T-helper 9 cell (primary cell): ENCODE measurements at places on chromosomes 3 and 15.

DNA sequence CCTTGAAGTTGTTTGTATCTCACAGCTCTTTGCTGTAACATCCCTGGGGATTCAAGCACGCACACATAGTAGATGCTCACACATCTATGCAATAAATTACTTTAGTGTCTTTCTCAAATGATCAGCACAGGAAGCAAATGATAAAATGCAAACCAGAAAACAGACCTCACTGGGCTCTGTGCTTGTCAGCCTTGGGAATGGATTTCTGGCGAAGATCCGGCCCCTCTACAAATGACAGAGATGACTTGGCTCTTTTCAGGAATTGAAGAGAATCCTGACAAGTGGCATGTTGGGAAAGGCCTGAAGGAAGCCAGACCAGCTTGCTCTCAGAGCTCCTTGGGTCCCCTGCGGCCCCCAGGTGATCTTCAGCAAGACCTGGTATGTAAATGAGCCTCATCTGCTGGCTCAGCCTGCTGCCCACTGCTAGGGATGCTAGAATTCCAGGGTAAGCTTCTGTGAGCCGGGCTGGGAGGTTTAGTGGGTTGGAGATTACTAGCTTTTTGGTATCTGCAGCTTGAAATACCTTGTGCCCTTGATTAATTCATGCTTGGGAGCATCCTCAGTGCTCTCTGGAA lies 54.1 kb downstream of the LPP start:
- DNase-seq, result no peak

DNA sequence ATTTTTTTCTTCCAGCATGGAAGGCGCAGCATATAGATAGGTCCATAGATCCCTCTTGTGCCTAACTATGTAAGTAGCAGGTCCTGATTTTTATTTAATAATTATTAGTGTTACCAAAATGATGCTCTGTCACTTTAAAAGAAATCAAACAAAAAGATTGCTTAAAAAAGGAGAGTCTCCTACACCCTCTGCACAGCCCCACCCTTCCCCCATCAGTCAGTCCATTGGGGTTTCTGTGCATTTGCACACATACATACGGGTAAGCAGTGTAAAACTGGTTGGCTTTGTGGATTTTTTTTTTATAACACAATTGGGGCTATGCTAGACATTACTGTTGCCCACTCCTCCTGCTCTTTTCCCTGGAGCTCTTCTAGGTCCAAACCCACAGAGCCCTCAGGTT lies 7.0 kb upstream of the RPP14 start:
- DNase-seq, result no peak

- DNase-seq, result no peak
Observed at GRCh38 chr15:48696627-48697312, 51.3 kb upstream of the FBN1 start.

DNA sequence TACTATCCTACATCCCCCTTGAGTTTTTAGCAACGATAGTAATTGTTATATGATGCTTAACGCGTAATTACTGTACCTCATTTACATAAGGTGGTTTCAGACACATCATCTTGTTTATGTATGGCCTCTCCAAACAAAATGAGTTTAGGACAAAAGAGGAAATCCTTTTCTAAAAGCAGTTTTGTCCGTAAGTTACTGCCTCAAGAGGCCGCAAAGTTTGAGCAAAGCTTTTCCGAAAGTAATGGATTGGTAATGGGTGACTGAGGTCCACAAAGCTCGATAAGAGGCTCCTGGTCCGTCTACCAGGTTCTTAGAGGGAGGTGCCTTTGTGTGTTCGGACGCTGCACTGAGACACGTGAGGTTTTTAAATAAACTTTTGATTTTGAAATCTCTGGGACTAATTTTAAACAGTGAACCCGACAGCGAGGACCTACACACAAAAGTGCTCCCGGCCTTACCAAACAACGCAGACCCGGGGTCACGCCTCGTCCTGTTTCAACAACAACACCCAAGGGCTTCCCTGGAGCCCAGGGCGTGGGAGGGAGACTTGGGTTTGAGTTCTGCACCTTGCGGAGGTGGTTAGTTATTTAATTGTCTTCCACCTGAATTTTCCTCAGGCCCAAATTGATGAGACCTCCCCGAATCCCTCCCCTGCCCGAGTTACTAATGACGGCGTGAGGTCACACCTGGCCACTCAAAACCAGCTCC lies 456 bp upstream of the C15orf61 start:
- DNase-seq, result no peak

DNA sequence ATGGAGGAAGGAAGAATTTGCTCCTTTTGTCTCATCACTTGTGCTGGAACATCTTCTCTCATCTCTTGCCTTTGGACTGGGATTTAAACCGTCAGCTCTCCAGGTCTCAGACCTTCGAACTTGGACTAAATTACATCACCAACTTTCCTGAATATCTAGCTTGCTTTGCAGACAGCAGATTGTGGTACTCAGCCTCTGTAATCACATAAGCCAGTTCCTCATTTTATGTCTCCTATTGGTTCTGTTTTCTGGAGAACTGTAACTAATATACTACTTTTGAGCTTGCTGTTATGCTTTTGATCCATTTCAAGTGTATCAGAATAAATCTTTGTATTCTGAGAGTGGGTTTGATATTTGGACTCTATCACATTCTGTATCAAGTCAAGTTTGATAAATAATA lies 164.3 kb upstream of the VEPH1 start:
- DNase-seq, result no peak

- DNase-seq, result no peak
Observed at GRCh38 chr3:55487381-55488241, 505 bp upstream of the WNT5A start.

- no peak for DNase-seq
Observed at GRCh38 chr3:196541684-196542445, 26.5 kb downstream of the WDR53 start.

GRCh38 chr15:85047271-85047948 lies 65.8 kb downstream of the PDE8A start:
- DNase-seq, result no peak

- DNase-seq, result no peak
Observed at GRCh38 chr15:84983711-84984110, 2.1 kb downstream of the PDE8A start.

DNA sequence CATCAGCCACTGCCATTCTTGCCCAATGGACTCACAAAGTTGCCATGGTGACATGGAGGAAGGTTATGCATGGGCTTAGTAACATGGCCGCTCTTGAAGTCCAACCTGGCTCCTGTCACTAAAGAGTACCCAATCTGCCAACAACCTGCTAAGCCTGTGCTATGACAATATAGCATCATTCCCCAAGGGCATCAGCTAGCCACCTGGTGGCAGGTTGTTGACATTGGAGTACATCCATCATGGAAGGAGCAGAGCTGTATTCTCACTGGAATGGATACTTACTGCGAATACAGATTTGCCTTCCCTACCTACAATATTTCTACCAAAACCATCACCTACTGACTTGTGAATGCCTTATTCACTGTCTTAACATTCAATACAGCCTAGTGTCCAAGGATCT lies 138.9 kb upstream of the RORA start:
- DNase-seq, result no peak

DNA sequence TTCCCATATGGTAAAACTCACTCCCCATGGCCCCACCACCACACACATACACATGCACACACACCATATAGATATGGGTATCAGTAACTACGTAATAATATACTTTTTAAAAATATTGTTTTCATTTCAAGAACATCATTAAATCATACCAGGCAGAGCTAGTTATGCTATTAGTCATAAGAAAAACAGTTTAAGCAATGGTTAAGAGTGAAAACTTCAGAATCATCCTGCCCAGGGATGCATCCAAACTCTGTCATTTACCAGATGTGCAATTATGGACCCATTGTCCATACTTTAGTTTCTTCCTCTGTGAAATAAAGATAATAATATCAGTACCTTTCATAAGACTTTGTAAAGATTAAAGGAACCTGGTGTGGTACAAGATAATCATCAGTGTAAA lies 608.3 kb downstream of the RBMS3 start:
- no peak for DNase-seq

DNA sequence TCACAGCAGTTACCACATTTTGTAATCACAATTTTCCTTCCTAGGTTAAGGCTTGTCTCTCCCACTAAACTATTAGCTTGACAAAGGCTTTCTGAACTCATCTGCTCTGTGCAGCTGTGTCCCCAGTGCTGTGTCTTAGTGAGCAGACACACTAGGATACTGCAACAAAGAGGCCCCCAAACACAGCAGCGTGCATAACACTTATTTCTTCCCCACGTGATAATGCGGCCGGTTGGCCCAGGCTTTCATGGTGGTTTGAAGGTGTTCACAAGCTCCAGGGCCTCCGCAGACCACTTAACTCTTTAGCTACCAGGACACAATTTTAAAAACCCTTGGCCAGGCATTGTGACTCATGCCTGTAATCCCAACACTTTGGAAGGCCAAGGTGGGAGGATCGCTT lies 2.2 kb upstream of the HDAC11 start:
- DNase-seq, result no peak

DNA sequence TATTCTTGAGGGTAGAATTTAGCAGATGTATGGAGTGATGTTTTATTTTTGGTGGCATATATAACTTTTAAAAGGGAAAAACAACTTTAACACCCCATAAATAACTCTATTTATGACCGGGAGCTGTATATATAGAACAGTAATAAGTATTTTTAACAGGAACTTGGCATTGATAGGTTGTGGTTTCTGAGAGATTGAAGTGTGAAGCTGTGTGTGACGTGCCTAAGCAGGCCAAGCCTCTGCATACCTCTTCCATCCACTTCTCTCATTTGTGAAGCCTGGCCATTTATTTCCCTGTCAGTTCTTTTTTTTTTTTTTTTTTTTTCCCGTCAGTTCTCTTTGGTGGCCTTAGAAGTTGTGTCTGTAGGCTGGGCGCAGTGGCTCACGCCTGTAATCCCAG lies 23.0 kb downstream of the RBM5 start:
- no peak for DNase-seq

DNA sequence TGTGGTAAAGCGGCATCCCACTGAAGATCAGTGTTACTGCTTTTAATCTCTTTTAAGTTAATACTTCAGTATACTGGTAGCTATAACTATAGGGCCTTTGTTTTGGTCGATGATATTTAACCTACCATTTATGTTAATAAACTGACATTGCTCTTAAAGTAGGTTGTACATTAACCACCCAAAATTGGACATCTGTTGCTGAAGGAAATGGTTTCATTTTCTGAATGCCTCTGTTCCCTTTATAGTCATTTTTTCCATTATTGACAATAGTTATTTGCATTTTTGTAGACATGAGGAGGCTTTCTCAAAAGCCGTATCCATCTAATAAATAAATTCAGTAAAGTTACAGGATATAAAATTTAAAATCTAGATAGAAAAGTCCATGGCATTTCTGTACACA lies 252.4 kb upstream of the UBE2E1 start:
- DNase-seq, result no peak

GRCh38 chr3:121963608-121964007 lies 58.4 kb downstream of the ILDR1 start:
- DNase-seq, result no peak

DNA sequence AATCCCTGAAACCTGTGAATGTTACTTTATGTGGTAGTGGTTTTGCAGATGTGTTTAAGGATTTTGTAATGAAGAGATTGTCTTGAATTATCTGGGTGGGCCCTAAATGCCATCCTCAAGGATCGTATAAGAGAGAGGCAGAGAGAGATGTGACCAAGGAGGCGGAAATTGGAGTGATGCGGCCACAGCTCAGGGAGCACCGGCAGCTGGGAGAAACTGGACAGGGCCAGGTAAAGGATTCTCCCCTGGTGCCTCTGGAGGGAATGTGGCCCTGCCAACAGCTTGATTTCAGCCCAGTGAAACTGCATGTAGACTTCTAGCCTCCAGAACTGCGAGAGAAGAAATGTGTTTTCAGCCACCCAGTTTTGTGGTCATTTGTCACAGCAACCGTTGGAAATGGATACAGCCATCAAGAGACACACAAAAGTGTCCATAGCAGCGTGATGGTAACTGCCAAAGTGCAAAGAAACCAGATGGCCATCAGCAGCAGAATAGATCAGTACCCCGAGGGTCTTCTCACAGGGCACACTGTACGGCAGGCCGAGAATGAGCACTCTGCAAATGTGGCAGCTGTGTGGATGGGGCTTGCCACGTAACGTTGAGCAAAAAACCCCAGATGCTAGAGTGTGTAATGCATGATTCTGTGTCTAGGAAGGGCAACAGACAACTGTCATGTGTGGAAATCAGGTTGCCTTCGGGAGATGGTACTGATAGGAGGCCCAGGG lies 12.2 kb downstream of the APBA2 start:
- no peak for DNase-seq

DNA sequence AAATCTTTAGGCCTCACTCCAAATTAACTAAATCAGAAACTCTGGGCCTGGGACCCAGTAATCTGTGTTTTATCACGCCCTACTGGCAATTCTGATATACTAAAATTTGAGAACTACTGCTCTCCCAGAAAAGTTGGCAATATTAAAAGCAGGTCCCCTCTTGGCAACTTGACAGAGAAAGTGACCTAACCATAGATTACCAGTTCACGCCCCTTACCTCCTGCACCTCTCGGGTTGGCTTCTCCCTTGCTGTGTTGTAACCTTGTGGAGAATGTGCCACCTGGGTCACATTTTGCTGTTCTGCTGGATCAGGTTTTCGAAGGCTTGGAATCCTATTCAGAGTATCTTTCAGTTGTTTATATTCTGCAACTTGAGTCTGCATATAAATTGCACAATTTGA lies 59.1 kb downstream of the GOLIM4 start:
- no peak for DNase-seq

- DNase-seq, result no peak
Observed at GRCh38 chr3:33364531-33365128, 75.6 kb downstream of the UBP1 start.

DNA sequence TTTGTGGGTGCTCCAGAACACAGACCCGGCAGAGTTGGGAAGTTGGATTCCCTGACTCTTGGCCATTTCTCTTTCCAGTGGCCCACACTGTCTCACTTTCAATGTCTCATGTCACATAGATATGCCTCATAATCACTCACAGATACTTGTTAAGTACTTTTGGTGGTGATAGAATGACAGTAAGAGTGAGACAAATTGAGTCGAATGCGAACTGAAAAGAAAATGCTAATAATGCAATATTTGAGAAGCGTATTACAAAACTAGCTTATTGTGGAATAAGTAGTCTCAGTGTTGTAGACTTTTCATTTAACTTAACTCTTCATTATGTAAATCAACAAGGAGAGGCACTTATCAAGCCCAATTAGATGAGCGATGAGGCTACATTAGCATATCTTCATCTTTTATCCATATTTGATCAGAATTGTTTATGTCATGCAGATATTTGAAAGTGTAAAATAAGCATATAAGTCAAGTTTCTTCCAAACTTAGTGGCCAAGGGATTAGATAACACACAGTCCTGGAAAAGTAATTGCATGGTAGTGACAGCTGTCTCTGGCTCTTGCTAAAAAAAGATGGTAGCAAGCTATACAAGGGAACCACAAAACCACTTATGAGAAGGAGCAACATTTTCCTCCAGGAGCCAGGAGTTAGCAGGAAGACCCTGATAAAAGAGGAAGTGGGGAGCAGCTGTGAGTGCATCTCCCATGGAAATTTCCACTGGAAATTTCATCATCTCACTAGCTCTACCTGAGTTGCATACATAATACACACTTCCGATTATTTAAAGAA lies 243.6 kb downstream of the ARRDC4 start:
- no peak for DNase-seq

GRCh38 chr15:74773329-74773728 lies 8.6 kb upstream of the CSK start:
- no peak for DNase-seq
